Endothelial cell of coronary artery (primary cell): ENCODE measurements at places on chromosomes 12 and 14. TPM values are rescaled to one million over a fixed set of nuclear protein-coding genes. Genes with fewer than 3 reads are reported as not detected.

Gene RTL1
- total RNA-seq = not detected in 2 replicates

Gene VRTN
- not detected in 2 replicates for total RNA-seq

Gene PROX2
- total RNA-seq = not detected in 2 replicates

Gene CLEC2A
- total RNA-seq = not detected in 2 replicates

Gene ENDOU
- total RNA-seq = 0.09 TPM in 1 of 2 replicates, not detected in the other

Gene LMO3
- total RNA-seq = under 0.01 and 0.38 TPM in 2 replicates

Gene TCL1B
- not detected in 2 replicates for total RNA-seq

Gene NTS
- total RNA-seq = not detected in 2 replicates

Gene CBLN3
- 1.3 and 2.6 TPM in 2 replicates for total RNA-seq

Gene IFT43
- 27.3 and 31.6 TPM in 2 replicates for total RNA-seq

Gene GLIPR1L2
- 0.18 and 0.56 TPM in 2 replicates for total RNA-seq

Gene RD3L
- not detected in 2 replicates for total RNA-seq

Gene PPP4R3A
- total RNA-seq = 73.8 and 86.3 TPM in 2 replicates

Gene ZNF385A
- 0.45 and 1.1 TPM in 2 replicates for total RNA-seq

Gene TMEM253
- not detected in 2 replicates for total RNA-seq

Gene ACOT2
- 10.6 and 11.3 TPM in 2 replicates for total RNA-seq

Gene EPYC
- not detected in 2 replicates for total RNA-seq

Gene TUNAR
- under 0.01 TPM in 1 of 2 replicates, not detected in the other for total RNA-seq

Gene GALNT4
- total RNA-seq = 19.0 and 22.5 TPM in 2 replicates

Gene TAS2R30
- total RNA-seq = 3.0 and 7.4 TPM in 2 replicates

Gene AP1G2
- total RNA-seq = 4.9 and 13.3 TPM in 2 replicates

Gene LRIG3
- 43.0 and 67.8 TPM in 2 replicates for total RNA-seq

Gene LRFN5
- total RNA-seq = under 0.01 and 0.47 TPM in 2 replicates

Gene POTEM
- not detected in 2 replicates for total RNA-seq

Gene MTHFD1
- 46.1 and 58.2 TPM in 2 replicates for total RNA-seq
